Coronary artery (tissue), 2 donors: ENCODE measurements at places on chromosomes 2 and 18.

DNA sequence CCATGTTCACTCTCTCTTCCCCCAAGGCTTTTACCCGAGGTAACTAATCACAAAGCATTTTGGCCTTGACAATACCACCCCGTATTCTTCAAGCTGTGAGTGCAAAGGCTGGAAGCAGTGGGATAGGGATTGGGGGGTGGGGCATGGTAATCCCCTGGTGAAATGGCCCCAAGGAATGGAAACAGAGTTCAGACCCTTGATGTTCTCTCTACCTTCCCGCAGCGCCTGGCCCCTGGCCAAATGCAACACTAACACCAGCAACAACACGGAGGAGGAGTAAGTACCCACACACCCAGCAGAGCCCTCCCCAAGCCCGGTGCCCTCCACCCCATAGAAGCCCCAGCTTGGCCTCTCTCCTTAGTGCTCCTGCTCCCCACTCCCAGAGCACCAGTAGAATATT, 36.9 kb downstream of the CNGA3 start:
- no peak for DNase-seq

- DNase-seq = no peak
These were observed 74.2 kb downstream of the HS1BP3 start for GRCh38 chr2:20576598-20577115.

GRCh38 chr18:74473976-74474640, 17.0 kb upstream of the DIPK1C start:
- no peak for DNase-seq

- no peak for DNase-seq
These were observed 52.4 kb upstream of the SIX3 start for GRCh38 chr2:44889096-44889495.

- DNase-seq = no peak
These were observed 32.4 kb upstream of the EML4 start for GRCh38 chr2:42136782-42137124.

GRCh38 chr2:238163481-238164198, 4.9 kb downstream of the ERFE start:
- no peak for DNase-seq

DNA sequence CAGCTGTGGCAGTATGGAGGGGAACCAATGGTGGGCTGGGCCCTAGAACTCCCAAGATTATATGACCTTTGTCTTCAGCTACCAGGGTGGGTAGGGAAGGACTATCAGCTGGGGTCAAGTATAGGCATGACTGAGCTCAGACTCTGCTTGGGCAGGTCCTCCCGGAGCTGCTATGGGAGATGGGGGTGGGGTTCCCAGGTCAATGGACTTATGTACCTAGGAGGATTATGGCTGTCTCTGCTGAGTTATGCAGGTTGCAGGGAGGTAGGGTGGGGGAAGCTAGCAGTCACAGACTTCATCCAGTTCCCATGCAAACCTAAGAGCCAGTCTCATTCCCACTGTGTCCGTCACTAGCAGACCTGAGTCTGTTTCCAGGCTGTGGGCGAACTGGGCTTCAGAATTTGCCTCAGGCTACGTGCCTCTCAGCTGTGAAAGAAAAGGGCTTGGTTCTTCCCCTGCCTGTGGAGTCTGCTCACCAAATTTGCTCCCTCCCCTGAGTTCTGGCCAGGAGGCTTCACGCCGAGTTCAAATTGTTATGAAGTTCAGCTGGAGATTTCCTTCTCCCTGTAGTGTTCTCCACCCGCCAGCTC, 985.8 kb upstream of the NRXN1 start:
- no peak for DNase-seq
